Colonic mucosa (tissue), 4 donors: ENCODE measurements at places on chromosomes 16 and 17.

- no peak overlapping the region for H3K4me3 ChIP-seq
- no peaks in the 10 kb centered on the region for H3K4me1 ChIP-seq
- no peak for DNase-seq
- no peak overlapping the region for H3K27ac ChIP-seq
These were observed 54.6 kb upstream of the CORO6 start for GRCh38 chr17:29677221-29677791.

- no peak for DNase-seq
- H3K27ac ChIP-seq, result no peak overlapping the region
- H3K36me3 ChIP-seq, result no peaks in the 10 kb centered on the region
- H3K27me3 ChIP-seq, result no peaks in the 10 kb centered on the region
- H3K4me1 ChIP-seq, result peaks cover 14% of the 10 kb centered on the region
These were observed 36.6 kb downstream of the ANKRD11 start for GRCh38 chr16:89453501-89454321.

GRCh38 chr16:75333721-75334163, 82.3 kb upstream of the BCAR1 start:
- H3K4me1 ChIP-seq, result no peaks in the 10 kb centered on the region
- H3K4me3 ChIP-seq, result no peak overlapping the region
- DNase-seq, result no peak
- H3K36me3 ChIP-seq, result no peaks in the 10 kb centered on the region
- H3K27me3 ChIP-seq, result no peaks in the 10 kb centered on the region

GRCh38 chr17:19001907-19002590, 2.5 kb downstream of the FAM83G start:
- H3K27me3 ChIP-seq, result no peaks in the 10 kb centered on the region
- no peak for DNase-seq

DNA sequence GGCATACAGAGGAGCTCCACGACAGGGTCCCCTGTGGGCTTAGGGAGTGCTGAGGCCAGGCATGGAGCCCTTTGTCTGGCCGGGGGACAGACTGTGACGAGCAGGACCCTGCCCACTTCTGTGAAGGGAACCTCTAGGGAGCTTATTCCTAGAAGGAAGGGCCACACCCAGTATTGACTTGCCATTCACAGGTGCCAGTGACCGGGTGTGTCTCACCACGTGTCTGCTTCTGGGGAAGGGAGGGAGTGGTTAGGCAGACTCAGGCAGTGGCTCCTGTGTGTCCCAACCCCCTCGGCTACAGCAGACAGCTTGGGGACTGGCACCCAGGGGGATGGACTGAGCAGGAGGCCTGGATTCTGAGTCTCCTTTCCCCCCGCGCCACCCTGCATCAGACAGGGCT, 57.2 kb downstream of the SOCS1 start:
- no peak overlapping the region for H3K4me3 ChIP-seq
- no peaks in the 10 kb centered on the region for H3K27me3 ChIP-seq
- H3K36me3 ChIP-seq, result no peaks in the 10 kb centered on the region
- DNase-seq, result peak; percentile 89

DNA sequence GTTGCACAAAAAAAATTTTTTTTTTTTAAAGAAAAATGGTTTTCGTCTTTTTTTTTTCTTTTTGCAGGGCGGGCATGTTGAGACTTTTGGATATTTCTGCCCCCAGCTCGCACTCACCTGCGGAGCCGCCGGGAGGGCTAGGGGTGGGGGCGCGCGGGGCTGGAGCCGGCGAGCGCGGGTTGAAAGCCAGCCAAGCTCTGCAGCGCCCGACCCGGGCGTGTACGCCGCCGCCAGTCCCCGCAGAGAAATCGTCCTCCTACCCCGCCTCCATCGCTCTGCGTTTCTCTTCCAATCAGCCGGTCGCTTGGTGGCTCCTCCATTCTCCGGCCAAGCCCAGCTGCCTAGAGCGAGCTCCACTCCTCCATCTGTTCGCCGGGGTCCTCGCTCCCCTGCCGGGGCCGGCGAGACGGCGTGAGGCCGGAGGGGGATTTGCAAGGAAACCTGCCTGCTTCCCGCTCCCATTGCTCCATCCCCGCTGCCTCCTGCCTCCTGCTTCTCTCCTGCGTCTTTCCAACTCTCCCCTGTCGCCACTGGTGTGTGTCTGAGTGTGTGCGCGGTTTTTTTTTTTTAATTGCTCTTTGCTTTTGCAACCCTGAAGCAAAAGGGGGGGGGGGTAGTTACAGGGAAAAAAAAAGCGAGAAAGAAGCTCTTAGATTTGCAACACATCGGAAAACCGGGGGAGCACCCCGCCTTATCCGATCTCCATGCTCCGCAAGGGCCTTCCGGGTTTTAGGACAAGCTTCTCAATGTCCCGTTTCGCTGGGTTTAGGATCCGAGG, 1.8 kb upstream of the UBTF start:
- peak; percentile 78 for DNase-seq
- H3K36me3 ChIP-seq, result peaks cover under 1% of the 10 kb centered on the region
- peak overlapping the region; percentile 99 for H3K27ac ChIP-seq
- H3K27me3 ChIP-seq, result no peaks in the 10 kb centered on the region

DNA sequence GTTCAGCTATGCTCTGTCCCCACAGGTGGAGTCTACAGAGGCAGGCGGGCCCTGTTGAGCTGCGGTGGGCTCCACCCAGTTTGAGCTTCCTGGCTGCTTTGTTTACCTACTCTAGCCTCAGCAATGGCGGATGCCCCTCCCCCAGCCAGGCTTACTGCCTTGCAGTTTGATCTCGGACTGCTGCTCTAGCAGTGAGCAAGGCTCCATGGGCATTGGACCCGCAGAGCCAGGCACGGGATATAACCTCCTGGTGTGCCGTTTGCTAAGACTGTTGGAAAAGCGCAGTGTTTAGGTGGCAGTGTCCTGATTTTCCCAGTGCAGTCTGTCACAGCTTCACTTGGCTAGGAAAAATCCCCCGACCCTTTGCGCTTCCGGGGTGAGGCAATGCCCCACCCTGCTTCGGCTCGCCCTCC, 89.1 kb downstream of the BCAS3 start:
- H3K4me1 ChIP-seq, result no peaks in the 10 kb centered on the region
- H3K36me3 ChIP-seq, result no peaks in the 10 kb centered on the region
- no peak overlapping the region for H3K27ac ChIP-seq
- H3K4me3 ChIP-seq, result no peak overlapping the region
- no peak for DNase-seq

- no peaks in the 10 kb centered on the region for H3K4me1 ChIP-seq
- H3K27me3 ChIP-seq, result no peaks in the 10 kb centered on the region
- no peak for DNase-seq
- no peak overlapping the region for H3K4me3 ChIP-seq
These were observed 99.3 kb upstream of the C17orf78 start for GRCh38 chr17:37276475-37276874.
